Neuronal stem cell (in vitro differentiated cells): ENCODE measurements at places on chromosomes 12 and 14.
A peak's percentile ranks its signal among the peaks of the same experiment; 100 is the strongest.

DNA sequence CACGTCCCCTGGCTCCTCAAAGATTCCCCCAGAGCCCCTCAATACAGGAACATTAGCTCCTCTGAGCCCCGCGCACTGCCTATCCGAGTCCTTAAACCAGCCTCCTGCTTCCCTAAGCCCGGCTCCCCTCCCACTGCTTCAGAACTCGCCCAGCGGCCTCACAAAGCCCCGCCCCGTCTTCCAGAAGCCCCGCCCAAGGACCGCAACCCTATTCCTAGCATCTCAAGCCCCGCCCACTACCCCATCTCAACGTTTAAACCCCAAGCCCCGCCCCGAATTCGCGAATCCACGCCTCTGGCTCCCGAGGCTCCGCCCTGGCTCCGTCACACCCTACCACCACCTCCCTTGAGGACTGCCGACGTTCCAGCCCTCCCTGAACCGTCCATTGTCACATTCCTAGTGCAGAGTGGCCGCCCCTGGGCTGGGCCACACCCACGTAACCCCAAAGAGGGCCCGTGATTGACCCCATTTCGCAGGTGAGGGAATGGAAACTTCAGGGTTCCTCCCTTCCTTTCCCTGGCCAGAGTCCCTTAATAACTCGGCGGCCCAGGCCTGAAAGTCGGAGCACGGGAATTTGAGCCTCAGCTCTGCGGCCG lies 646 bp upstream of the CORO1C start:
- peak; percentile 99 for DNase-seq

DNA sequence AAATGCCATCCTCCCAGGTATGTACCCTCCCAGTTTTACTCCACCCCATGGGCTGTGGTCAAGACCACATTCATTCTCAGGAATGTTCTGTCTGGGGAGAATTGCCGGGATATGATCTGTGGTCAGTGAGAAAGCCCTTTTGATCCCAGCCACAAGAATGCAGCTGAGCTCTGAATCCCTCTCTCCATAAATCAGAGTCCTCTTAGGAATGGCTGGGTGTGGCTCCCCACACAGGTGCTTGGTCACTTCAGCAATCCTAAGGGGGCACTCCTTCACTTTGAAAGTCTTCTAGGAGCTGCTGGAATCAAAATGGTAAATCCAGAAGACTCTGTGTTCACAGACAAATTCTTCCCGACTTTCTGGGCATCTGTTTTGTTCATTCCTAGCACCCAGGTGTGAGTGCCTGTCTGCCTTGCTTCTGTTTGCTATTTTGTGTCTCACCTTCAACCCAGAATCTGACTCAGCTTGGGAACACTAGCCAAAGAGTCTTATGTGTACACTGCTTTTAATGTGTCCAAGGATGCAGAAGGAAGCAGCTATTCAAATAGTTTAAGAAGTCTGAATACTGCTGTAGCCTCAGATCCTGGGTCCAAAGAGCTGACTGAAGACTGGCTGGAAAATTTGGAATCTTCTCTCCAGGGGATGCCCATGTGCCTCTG lies 144.6 kb upstream of the CDKN3 start:
- DNase-seq = no peak

DNA sequence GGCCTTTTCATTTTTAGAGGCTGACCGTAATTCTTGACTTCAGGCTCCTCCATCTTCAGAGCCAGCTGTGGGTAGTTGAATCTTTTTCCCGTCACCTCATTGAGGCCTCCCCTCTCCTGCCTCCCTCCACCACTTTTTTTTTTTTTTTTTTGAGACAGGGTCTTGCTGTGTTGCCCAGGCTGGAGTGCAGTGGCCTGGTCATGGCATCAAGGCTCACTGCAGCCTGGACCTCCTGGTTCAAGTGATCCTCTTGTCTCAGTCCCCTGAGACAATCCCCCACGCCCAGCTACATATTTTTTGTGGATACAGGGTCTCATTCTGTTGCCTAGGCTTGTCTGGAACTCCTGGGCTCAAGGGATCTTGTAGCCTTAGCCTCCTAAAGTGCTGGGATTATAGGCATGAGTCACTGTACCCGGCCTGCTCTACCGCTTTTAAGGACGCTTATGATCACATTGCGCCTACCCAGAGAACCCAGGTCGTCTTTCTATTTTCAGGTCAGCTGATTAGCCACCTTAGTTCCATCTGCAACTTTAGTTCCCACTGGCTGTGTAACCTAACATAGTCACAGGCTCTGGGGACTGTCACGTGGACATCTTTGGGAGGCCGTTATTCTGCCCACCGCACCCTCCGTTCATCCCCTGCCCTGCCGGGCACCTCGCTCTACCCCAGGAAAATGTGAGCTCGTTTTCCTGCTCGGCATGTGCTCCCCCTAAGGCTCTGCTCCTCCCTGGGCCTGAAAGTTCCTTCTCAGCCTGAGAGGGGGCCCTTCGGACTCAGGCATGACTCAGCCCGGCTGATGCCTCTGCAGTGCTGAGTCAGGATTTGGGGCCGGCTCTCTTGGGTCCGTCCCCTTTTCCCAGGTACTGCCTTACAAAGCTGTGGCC lies 13.4 kb downstream of the TNFAIP2 start:
- DNase-seq = no peak

DNA sequence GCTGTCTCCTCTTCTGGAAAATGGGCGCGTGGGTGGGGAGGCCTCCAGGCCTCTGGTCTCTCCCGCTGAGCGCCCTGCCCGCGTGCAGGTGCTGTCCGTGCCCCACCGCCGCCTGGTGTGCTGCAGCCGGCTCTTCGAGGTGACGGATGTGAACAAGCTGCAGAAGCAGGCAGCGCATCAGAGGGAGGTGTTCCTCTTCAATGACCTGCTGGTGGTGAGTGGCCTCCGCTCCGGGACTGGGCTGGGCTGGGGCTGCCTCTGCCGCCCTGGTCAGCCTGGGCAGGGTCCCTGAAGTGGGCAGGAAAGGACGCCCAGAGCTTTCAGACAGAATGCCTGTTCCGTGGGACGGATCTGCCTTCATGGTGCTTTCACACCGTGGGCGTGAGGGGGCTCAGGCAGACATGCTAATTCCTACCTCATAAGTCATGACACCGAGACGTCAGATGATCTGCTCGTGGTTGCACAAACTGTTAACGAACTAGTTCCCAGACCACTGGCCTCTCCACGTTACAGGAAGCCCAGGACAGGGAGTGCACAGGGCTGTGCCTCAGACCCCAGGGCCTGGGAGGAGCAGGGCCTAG lies 50.5 kb downstream of the SLC6A12 start:
- DNase-seq = no peak

DNA sequence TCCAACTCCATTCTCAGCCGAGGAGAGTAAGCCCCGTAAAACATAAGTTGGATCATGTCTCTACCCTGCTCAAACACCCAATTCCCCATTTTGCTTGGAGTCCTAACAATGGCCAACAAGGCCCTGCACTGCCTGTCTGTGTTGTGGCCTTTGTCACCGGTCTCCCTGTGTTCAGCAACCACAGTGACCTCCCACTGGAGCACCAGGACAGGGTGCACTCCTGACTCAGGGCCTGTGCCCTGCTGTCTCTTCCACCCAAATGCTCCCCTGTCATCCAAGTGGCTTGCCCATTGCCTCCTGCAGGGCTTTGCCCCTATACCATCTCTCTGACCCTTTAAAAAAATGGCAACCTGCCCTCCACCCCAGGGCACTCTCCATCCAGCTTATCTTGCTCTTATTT lies 4.4 kb upstream of the KRT85 start:
- DNase-seq = no peak

DNA sequence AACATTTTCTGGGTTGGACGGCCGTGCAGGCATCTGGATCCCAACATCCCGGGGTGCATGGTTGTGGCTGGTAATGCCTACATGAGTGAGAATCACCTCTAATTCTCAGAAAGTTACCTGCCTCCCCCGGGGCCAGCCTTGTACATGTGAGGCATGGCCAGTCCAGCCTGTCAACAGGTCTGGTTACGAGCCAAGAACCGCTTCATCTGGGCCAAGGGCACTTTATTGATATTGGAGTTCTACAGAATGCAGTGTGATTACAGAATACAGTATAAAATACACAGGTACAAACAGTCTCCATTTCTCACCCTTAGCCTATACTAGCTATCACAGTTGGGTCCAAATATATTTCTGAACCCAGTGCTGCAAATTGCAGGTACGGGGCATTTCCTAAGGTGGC lies 84.9 kb upstream of the EVL start:
- DNase-seq = no peak

GRCh38 chr12:49939707-49940106 lies 10.8 kb upstream of the AQP2 start:
- DNase-seq = no peak

- DNase-seq = no peak
These were observed 67.8 kb upstream of the EGLN3 start for GRCh38 chr14:34018564-34019244.
